ENCODE measurements at places on chromosomes 7 and 10.
A peak's percentile ranks its signal among the peaks of the same experiment; 100 is the strongest.

DNA sequence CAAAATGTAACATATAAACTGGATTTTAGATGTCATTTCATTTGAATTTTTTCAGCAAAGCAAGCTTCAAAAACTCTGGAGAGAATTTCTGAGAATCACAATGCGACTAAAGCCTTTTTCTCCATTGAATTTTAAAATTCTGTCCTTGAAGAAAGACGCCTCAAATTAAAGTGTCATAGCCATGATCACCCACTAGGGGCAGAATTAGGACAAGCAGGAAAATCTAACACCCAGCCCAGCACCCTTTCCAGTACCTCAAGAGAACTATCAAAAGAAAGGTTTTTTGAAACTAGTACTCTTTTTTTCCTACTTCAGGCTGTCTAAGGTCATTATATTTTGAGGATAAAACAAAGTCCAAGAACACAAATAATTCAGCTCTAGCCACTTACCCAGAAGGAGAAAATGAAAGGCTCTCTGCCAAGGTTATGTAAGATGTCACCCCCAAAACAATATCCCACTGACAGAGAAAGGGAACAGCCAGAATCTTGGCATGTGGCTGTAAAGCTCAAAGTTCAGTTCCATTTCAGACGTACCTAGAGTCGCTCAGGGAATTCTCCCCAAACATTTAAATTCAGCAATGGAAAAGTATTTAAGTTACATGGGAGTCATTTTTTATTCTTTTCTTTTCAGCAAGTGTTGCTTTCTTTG lies 299.4 kb downstream of the SNX13 start:
- no peak for DNase-seq

DNA sequence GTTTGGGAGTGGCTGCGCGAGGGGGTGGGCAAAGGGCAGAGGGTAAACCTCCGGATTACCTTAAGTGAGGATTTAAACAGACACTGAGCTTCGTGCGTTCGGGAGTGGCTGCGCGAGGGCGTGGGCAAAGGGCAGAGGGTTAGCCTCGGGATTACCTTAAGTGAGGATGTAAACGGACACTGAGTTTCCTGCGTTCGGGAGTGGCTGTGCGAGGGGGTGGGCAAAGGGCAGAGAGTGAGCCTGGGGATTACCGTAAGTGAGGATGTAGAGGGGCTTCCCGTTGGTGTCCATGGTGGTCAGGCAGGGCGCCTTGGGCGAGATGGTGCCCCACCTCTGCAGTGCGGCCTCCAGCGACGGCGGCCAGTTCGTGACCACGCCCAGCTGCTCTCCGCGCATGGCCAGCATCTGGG lies 275.8 kb downstream of the DIP2C start:
- no peak for DNase-seq

DNA sequence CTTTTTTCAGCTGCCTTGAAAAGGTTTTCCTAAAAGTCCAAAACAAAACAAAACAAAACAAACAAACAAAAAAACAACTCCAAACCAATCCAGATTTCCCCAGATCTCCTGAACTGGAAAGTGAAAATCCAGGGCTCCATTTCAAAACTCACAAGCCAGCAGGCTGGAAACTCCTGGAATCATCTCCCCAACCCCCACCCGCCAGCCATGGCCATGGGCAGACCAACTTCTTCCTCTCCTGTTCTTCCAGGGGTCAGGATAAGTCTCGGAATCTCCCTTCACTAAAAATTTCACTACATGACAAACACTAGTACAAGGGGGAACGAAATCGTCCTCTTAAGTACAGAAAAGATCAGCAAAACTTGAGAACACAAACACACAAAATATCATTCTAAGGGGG lies 40.4 kb downstream of the GNA12 start:
- DNase-seq = no peak

DNA sequence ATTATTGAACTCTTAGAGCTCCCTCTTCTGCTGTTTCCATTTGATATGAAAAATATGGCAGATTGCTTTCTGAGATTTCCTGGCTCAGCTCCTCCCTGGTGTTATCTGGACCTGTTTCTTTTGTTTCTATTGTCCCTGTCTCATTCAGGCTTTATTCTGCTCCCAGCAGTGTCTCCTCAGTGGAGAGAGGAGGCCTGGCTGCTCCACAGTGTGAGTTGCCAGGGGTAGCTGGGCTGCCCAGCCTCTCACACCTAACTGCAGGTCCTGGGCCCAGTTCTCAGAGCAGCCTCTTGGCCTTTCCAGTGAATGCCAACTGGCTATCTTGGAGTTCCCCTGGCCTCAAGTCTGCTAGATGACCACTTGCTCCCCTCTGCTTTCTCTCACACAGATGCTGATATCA lies 127.0 kb downstream of the VPS41 start:
- no peak for DNase-seq

- DNase-seq = no peak
Observed at GRCh38 chr7:49855281-49855980, 82.0 kb downstream of the VWC2 start.

DNA sequence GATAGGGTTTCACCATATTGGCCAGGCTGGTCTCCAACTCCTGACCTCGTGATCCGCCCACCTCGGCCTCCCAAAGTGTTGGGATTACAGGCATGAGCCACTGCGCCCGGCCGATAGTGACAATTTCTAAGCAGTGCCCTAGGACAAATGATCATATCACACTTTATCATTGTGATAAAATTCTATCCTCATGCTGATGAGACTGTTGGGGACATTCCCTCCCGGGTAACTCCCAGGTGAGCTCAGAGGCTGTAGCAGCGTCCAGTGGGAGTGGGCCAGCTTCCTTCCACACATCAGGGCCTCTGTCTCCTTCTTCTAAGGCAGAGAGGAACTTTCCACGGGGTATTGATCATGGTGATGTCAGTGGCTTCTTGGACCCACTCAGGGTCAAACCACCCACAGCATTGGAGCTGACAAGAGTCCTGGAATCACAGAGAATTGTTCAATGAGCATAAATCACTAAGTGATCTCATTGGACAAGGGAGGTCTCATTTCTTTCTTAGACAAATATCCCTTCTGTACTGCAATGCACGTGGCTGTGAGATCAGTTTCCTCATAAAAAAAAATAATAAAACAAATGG lies 256.1 kb downstream of the KLF6 start:
- DNase-seq = peak; percentile 49

DNA sequence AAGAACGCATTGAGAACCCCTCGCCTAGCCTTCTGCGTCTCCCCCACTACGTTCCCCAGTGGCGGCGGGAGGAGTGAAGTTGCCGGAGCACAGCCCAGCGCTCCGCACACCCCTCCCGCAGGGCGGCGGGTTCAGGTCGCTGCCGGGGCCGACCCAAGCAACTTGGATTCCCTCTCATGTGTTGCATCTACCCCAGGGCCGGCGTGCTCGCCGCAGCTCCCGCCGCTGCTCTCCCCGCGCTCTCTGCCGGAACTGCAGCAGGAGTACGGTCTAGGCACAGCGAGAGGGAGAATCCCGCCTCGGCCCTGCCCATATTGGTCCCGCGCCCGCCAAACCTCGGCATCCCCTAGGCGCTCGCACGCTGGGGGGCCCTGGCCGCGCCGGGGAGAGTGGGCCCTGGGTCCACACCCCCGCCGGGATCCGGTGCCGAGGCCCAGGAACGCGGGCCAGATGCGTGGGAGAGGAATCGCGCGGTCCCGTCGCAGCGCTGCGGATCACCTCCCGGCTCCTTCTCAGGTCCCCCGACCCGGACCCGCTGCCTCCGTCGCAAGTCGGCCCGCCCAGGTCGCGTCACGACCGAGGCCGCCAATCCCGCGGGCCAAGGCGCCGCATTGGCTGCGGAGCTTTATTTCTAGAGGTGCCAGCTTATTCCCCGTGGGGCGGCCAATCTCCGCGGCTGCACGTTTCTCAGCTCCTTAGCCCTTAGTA lies 648 bp upstream of the TMEM243 start:
- DNase-seq = peak; percentile 86

- no peak for DNase-seq
Observed at GRCh38 chr7:54778166-54778565, 19.2 kb upstream of the SEC61G start.

GRCh38 chr7:54252256-54253035 lies 289.7 kb upstream of the VSTM2A start:
- no peak for DNase-seq

DNA sequence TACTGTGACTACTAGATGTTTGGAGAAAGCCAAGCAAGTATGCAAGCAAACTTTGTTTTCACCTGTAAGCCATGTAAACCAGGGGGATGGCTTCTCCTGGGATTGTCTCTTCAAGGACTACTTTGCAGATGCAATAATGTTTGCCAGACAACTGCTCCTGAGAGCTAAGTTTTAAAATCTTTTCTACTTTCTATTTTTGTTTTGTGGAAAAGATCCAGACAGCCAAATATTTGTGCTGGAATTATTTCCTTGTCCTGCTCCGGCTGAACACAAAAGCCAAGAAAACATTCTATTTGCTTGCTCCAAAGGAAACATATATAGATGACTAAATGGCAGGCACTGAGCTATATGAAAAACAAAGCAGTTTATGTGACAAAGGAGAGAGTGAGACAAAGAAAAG lies 51.6 kb downstream of the TFPI2 start:
- no peak for DNase-seq

DNA sequence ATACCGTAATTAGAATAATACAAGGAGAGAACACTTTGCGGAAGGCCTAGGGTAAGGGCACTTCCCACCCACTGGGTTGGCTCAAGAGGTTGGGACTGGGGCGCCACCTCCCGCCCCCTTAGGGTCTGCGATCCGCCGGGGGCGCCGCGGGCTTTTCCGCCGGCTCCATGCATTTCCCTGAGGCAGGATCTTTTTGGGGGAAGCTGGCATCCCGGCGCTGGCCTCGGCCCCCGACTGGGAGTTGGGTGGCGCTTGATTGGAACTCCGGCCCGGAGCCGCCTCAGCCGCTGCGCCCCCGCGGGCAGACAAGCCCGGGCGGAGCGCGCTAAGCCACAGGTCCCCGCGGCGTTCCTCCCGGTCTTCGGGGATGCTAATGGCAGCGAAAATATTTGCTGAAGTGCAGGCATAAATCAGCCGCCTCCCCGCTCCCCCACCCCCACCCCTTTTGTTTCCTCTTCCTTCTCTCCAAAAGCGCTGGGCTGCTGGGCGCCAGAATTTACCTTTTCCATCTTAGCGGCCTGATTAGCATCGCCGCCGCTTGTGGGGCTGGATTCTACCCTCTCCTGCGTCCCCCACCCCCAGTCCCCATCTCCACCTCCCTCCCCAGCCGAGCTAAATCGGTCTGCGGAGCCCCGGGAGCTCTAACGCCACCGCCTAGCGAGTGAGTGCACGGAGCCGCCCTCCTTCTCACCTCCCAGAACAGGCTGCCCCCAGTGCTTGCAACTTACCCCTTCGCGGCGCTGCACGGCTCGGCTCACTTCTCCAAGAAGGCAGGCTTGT lies 5.1 kb downstream of the UNC5B start:
- DNase-seq = no peak

Measured in Caki2 (cell line).